ENCODE measurements at places on chromosomes 12 and 14.

GRCh38 chr14:101780887-101781239, 19.4 kb downstream of the PPP2R5C start:
- DNase-seq = no peak

DNA sequence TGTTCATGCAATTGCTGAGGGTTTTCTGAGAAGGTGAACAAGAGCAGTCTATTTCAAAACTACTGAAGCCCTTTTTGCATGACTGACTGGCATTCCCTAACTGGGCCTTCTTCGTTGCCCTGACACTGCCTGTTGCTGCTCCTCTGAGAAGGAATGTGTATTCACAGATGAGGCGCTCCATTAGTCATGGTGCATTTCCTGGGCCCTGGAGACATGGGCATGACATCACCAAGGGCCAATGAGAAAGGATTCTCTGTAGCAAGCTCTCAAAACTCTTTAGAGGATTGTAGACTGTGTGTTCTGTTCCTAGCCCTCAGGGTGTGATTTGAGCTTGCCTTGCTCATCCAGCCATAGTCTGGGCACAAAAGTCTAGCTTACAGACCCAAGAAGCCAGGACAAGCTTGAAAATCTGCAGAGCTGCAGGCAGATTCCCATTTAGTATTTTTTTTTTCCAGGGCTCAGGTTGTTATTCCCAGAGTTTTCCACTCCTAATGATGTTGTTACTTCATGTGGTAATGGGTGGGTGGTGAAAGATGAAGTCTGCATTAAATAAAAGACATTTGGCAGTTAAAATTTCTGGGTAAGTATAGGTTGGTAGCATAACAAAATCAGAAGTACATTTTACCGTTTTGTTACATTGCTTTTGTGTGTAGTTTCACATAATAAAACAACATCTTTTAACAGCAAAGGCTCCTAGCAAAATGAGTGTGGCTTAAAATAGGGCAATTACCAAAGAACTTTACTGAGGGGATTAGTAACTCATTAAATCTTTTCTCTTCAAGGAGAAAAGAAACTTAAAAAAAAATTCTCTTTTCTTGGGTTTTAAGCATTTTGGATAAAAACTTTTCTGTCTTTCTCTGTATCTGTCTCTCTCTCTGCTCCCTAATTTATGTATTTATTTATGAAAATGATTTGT, 318.4 kb downstream of the RAD51B start:
- no peak for DNase-seq

- DNase-seq = no peak
Observed at GRCh38 chr14:24426150-24426911, 3.1 kb downstream of the CBLN3 start.

DNA sequence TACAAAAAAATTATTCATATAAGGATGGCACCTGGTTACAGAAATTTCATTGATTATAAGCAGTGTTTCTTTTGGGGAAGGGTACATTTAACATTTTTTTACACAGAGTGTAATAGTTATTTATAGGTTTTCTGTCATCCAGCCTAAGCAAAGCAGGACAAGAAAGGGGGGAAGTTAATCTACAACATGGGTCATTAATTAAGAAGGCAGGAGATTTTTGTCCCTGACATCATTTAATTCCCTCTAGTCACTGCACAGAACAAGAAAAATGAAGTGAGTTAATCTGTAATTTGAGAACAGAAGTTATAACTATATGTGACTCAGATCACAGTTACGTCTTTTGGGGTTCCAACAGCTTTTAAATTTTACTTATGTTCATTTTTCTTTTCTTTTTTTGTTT, 173.4 kb downstream of the PTPRO start:
- no peak for DNase-seq

GRCh38 chr14:39762576-39763401, 330.6 kb upstream of the FBXO33 start:
- DNase-seq = no peak

GRCh38 chr14:61899497-61899896, 137.3 kb downstream of the SNAPC1 start:
- no peak for DNase-seq

All from stimulated activated CD8-positive, alpha-beta memory T cell treated with anti-CD3 and anti-CD28 coated beads, Interleukin-15, amount 100 ng/mL, for 4 hours (primary cell).